Jurkat, Clone E6-1 (cell line): ENCODE measurements at places on chromosomes 12 and 14.

GRCh38 chr14:38198425-38198824 lies 9.3 kb upstream of the SSTR1 start:
- no peak for DNase-seq

- DNase-seq: no peak
These were observed 9.0 kb upstream of the CGRRF1 start for GRCh38 chr14:54500744-54501143.

DNA sequence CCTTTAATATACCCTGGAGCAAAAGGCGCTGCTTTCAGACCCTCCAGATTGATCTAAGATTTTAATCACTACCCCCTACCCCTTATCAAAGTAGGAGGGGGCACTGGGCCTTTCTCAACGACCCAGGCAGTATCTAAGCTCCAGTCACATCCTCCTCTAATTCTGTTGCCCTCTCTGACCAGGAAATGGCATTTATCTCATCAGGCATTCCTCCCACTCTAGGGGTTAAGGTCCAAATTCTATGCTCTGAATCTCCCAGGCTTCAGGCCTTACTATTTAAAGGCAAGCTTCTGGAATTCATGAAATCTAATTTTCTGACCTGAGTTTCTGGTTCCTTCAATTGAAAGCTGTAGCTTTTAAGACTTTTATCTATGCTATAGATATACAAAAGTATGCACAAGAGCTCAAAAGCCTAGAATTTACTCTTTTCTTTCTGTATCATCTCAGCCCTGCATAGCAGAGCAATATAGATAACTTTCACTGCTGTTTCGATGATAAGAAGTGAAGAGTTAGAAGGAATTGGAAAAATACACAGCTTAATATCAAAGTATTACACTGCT lies 622.9 kb downstream of the RPS29 start:
- no peak for DNase-seq

- DNase-seq: no peak
These were observed 17.7 kb downstream of the DPF3 start for GRCh38 chr14:72876005-72876709.

- DNase-seq: no peak
These were observed 493.5 kb downstream of the NAV3 start for GRCh38 chr12:78324234-78324633.

- no peak for DNase-seq
These were observed 223.8 kb downstream of the EFCAB11 start for GRCh38 chr14:89730687-89731086.

- peak; percentile 88 for DNase-seq
These were observed 7.7 kb downstream of the DAZAP2 start for GRCh38 chr12:51246254-51246853.

DNA sequence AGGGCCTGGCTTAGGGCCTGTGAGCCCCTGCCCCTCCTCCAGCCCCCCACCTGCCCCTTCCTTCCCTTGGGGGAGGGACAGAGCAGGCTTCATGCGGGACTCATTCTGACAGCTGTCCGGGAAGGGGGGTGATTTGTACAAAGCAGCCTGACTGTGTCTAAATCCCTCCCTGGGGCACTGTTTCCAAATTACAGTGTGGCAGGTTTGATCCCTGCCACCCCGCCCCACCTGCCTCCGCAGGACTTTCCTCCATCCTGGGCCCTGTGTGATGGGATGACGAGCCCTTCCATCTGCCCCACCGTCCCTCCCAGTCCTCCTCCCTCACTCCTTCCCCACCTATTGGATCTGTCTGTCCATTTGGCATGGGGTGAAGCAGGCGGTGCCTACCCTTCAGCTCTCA lies 363.9 kb downstream of the BCL11B start:
- DNase-seq: no peak
